CD4-positive, alpha-beta T cell treated with Interferon alpha-2 for 1 hour (primary cell): ENCODE measurements at places on chromosomes 16 and 17.
A peak's percentile ranks its signal among the peaks of the same experiment; 100 is the strongest.

DNA sequence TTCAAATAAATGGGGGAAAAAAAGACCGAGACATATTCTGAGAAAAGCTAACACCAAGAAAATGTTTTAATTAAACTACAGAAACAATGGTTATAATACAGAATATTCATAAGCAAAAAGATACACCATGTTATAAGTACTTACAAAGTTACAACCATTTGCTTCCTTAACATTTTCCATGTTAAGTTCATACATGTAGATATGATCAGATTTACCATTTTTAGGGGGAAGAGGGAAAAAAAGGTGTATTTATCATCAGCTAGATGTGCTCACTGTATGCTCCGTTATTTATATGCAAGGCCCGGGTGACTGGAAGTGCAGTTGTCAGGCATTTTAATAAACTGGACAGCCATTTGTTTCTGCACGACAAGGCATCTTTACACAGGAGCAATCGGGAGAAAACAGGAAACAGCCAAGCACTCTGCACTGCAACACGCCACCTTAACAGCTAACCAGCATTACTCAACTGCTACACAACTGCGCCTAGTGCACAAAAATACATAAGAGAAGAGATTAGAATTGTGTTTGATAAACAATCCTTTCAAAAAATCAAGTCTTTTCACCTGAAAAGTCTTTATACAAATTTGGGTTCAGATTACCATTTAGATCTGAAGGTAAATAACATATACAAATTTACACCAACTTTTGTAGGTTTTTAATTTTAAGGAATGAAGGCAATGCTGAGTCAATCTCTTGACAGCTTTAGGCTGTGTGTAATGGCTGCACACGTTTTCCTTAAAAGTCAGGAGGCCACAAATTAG lies 2.9 kb downstream of the SRSF2 start:
- DNase-seq: peak; percentile 33

- no peak for DNase-seq
These were observed 2.0 kb upstream of the PCTP start for GRCh38 chr17:55748841-55749240.

- DNase-seq: no peak
These were observed 135.2 kb upstream of the HS3ST3A1 start for GRCh38 chr17:13736916-13737315.

GRCh38 chr16:24523569-24523968 lies 15.8 kb upstream of the RBBP6 start:
- DNase-seq: no peak

- no peak for DNase-seq
These were observed 4.8 kb downstream of the MSI2 start for GRCh38 chr17:57261084-57261461.

GRCh38 chr17:63989622-63990345 lies 8.4 kb upstream of the PRR29 start:
- DNase-seq: no peak

DNA sequence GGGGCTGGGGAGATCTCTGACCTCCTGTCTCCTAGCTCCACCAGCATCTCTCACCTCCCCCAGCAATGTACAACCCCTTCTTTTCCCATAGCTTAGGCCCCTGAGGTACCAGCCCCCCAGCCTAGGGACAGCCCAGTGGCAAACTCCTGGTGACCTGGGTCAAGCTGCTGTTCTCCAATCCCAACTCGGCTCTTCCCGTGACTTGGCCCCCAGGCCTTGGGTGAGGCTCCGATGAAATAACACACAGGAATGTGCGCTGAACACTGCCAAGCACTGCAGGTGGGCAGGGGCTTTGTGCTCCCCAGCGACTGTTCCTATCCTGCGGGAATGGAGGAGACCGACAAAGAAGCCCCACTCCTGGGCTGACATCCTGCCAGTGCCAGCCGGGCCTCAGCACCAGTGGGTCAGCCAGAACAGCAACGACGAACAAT lies 63.7 kb upstream of the AMZ2 start:
- no peak for DNase-seq

DNA sequence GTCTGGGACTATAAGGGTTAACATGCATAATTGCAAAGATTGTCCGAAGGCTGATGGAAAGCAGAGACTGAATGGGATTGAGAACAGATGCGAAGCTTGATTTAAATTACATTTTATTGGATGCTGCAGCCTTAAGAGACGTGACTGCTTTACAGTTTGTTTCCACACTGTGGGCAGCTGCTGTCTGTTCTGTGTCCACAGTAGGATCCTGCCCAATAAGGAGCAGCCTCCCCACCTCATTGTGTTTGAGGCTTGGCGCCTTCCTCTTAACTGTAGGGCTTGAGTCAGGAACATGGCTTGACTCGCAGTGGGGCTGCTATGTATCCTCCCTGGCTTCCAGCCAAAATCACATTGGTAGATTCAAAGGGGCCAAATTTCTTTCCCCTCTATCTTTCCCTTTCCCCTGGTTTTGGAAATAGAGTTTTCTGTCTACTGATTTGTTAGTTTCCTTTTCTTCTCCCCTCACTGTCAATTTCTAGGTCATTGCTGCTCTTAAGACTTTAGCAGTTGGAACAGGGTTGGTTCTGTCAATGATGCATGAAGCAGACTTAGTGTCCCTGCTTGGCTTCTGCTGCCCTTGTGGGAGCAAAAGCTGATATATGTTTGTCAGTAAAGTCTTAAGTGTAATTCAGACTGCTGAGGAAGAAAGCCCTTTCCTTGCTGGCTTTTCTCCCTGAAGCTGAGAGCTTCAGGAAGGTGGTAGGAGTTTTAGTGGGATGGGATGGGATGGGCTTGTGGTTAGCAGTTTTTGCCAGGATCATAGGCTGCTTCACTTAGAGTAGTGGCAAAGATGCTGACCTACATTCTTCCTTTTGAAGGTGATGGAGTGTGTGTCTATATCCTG lies 5.0 kb upstream of the RARA start:
- DNase-seq: no peak

DNA sequence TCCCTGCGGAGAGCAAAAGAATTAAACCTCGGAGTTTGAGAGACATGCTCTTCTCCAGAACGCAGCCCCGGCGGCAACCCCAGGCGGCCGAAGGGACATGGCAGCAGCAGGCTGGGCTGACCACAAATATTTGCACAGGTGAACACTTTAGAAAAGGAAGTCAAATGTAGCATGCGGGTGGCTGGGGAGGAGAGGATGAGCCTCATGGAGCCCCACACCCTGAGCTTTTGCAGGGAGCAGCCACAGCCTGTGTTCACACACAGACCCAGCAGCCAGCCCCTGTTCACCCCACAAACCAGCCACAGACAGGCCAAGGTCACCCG lies 17.8 kb downstream of the HS3ST6 start:
- DNase-seq: no peak

DNA sequence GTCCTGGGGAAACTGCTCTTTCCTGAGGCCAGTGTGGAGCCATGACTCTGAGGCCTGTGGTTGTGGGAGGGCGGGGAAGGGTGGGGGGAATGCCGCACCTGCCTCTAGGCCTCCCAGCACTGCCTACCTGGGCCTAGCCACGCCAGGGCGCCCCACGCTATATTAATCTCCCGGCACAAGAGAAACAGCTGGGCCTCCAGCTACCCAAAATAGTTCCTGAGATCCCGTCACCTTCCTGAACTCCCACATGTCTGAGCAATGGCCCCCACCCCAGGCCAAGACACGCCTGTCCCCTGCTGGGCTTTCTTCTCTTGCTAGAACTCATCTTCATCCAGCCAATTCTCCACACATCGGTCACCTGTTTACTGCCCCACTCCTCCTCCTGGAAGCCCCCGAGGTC lies 13.0 kb upstream of the MTSS2 start:
- no peak for DNase-seq

DNA sequence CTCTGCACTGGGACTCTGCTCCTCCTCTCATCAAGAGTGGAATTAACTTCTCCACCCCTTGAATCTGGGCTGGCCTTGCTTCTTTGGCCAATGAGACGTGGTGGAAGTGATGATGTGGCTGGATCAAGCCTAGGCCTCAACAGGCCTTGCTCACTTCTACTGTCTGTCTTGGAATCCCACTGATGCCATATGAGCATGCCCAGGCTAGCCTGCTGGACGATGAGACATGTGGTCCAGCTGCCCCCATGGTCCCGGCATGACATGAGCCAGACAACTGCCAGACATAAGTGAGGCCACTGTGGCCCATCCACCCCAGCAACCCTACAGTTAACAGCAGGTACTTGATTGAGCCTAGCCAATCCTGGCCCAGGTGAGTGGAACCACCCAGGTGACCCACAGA lies 18.7 kb downstream of the VAC14 start:
- DNase-seq: no peak

DNA sequence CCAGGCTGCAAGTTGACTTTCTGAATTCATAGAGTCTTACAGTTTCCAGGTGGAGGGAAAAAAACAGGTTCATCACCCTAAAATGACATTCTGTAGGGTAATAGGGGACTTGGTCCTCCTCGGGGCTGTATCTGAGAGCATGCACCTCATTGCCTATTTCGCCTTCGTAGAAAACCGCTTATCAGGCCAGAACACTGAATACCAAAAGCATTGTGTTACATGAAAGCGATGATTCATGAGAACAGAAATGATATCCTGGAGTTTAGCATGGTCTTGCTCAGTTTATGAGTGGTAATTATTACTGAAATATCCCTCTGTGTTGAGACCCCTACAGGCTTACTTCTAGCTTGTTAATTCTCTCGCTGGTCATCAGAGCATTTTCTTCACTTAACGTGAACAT lies 61.4 kb upstream of the ARHGAP44 start:
- DNase-seq: no peak

GRCh38 chr17:47708864-47709541 lies 15.0 kb downstream of the TBKBP1 start:
- no peak for DNase-seq

DNA sequence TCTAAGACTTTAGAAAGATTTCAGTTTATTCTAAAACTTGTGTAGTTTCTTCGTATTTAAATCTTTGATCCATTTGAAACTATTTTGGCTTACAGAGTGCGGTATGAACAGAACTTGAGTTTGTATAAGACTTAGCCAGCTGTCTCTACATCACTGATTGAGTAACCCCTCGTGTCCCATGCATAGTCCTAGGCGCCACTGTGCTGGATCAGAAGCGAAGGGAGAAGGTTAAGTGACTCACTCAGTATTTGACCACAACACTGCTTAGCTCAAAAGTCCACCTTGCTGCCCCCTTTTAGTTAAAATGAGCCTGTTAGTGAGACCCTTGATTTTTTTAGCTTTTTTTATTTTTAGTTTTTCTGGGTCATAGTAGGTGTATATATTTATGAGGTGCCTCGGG lies 28.4 kb downstream of the CD300LB start:
- no peak for DNase-seq

- DNase-seq: no peak
These were observed 717.8 kb downstream of the MAF start for GRCh38 chr16:78882751-78883150.

DNA sequence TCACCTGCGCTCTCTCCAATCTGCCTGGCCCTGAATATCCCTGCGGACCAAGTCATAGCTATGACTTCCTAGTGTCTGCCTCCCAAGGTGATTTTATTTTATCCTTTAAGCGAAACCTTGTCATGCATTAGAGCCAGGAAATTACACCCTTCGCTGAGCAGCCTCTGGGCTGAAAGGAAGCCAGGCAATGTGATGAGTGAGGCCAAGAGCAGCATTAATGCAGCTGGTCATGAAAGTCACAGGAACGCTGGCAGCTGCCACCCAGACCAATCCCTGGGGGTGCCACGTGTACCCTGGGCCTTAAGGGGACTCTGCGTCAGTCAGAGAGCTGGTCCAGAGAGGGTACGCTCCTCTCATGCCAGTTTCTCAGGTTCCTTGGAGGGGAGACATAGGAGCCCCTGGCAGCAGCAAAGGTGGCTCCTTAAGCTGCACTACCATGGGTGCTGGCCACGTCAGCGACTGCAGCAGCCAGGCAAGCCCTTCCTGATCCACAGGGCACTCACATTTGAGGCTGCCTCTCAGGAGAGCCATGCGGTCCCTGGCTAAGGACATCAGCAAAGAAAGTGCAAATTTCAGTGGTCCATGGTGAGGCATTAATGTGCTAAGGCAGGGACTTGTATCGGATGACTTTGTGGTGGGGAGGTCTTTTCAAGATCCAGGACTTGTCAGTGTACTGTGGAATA lies 42.7 kb upstream of the WSCD1 start:
- DNase-seq: no peak

DNA sequence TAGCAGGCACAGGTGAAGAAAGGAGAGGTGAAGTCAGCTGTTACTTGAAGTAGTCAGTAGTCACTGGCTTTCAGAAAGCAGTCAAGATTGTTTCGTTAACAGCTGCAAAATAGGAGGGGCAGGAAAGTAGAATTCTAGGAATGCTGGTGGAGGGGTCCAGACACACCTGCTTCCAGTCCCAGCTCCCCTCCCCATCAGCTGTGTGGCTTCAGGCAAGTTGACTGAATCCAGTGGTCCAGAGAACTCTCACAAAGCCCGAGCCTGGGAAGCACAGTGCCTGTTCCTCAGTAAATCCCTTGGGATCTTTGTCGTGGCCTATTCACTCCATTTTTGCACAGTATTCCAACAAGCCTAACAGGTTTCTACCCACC lies 4.6 kb upstream of the SOCS1 start:
- no peak for DNase-seq

DNA sequence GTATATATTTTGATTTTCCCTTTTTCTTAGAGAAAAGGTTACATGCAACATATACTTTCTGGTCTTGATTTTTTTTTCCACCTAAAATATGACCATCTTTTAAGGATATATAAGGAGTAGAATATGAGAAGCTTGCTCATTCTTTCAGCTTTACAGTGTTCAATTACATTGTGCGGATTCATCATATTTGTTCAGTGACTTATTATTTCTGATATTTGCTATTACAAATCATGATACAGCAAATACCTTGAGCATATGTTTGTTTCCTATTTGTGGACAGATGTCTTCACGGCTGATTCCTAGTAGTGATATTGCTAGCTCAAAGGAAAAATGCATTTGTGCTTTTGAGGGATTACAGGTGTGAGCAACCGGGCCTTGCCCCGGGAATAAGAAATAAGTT lies 18.1 kb downstream of the KATNIP start:
- no peak for DNase-seq

GRCh38 chr17:80427366-80428282 lies 12.7 kb downstream of the ENDOV start:
- DNase-seq: no peak

GRCh38 chr16:65700596-65700995 lies 578.7 kb upstream of the CDH11 start:
- DNase-seq: no peak

- no peak for DNase-seq
These were observed 30.2 kb downstream of the WNT3 start for GRCh38 chr17:46788300-46788699.

DNA sequence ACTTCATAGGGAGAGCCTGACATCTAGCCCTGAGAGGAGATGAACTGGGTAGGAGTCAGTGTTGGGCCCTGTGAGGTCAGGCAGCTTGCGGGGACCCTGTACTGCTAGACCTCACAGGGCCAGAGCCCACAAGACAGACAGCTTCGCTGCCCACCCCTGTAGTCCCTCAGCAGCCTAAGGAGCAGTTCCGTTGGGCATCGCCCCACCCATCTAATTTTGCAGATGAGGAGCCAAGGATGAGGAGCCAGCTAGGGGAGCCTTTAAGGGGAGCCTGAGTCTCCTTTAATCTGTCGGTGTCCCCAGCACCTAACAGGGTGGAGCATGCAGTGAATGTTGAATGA lies 755 bp upstream of the TUFM start:
- DNase-seq: no peak
